Fibroblast of lung (primary cell): ENCODE measurements at places on chromosomes 2 and 18. TPM values are rescaled to one million over a fixed set of nuclear protein-coding genes. Genes with fewer than 3 reads are reported as not detected.

The INPP5D gene
- total RNA-seq = 0.33 and 0.51 TPM in 2 replicates

The POTEE gene
- total RNA-seq = not detected in 2 replicates

The RFX8 gene
- total RNA-seq = 2.6 and 12.4 TPM in 2 replicates

The FAM124B gene
- not detected in 2 replicates for total RNA-seq

The APCDD1 gene
- total RNA-seq = 4.9 and 17.3 TPM in 2 replicates

The GPAT2 gene
- total RNA-seq = 2.8 and 3.9 TPM in 2 replicates

The LRP1B gene
- under 0.01 TPM in 2 replicates for total RNA-seq

The IL36RN gene
- total RNA-seq = not detected in 2 replicates

The RUFY4 gene
- total RNA-seq = not detected in 2 replicates

- no peaks in the 10 kb centered on the region for H3K36me3 ChIP-seq
- H3K27me3 ChIP-seq = no peaks in the 10 kb centered on the region
- no peak overlapping the region for H3K27ac ChIP-seq
- no peak overlapping the region for H3K4me3 ChIP-seq
- DNase-seq = no peak
- no peaks in the 10 kb centered on the region for H3K4me1 ChIP-seq
Measured at GRCh38 chr2:98697651-98698337, 33.1 kb downstream of the MGAT4A start.

- no peaks in the 10 kb centered on the region for H3K36me3 ChIP-seq
- H3K27ac ChIP-seq = no peak overlapping the region
- H3K4me3 ChIP-seq = peak overlapping the region; percentile 28
- H3K4me1 ChIP-seq = peaks cover 3% of the 10 kb centered on the region
- DNase-seq = peak; percentile 36
- peaks cover 4% of the 10 kb centered on the region for H3K27me3 ChIP-seq
Measured at GRCh38 chr18:34158881-34159690, 65.6 kb downstream of the NOL4 start.

DNA sequence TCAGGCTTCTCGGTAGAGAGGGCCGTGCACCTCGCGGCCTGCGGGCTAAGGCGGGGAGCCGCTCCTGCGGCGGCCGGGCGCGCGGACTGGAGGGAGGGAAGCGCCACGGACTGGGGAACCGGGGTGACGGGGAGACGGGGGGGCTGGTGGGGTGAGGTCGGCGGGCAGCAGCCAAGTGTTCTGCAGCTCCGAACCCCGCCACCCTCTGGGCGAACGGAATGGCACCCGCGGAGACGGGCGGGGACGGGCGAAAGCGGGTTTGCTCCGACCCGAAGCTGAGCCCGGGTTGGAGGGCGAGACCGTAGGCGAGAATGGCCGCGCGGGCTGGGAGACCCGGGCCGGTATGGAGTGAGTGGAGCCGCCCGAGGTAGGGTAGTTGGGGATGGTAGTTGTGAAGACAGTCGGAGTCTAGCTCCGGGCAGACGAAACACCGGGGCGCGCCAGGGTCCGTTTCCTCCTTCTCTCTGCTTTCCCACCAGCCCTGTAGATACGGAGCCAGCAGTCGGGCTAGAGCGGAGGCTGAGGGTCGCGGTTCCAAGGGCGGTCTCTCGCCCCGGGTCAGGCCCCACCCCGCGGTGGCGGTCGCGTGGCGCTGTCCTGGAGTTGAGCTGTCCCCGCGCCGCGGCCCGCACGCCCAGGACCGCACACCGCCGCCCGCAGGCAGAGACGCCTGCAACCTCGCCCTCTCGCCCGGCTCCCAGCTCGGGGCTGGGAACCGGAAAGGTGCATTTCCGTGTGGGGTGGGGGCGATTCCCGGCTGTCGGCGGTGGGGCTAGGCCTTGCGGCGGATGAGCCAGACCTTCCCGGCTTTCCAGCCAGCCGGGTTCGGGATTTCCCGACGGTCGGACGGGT, 160.3 kb upstream of the SIX2 start:
- no peak for DNase-seq
- H3K36me3 ChIP-seq = no peaks in the 10 kb centered on the region
- no peak overlapping the region for H3K27ac ChIP-seq
- H3K27me3 ChIP-seq = peaks cover 36% of the 10 kb centered on the region

GRCh38 chr2:169757778-169758177, 24.1 kb downstream of the KLHL23 start:
- no peak for DNase-seq
- H3K27ac ChIP-seq = no peak overlapping the region
- no peak overlapping the region for H3K4me3 ChIP-seq
- H3K4me1 ChIP-seq = no peaks in the 10 kb centered on the region

- peaks cover 8% of the 10 kb centered on the region for H3K4me1 ChIP-seq
- no peak overlapping the region for H3K27ac ChIP-seq
- H3K4me3 ChIP-seq = peak overlapping the region; percentile 40
- no peaks in the 10 kb centered on the region for H3K36me3 ChIP-seq
Measured at GRCh38 chr2:73987109-73987947, 2.6 kb downstream of the TET3 start.

DNA sequence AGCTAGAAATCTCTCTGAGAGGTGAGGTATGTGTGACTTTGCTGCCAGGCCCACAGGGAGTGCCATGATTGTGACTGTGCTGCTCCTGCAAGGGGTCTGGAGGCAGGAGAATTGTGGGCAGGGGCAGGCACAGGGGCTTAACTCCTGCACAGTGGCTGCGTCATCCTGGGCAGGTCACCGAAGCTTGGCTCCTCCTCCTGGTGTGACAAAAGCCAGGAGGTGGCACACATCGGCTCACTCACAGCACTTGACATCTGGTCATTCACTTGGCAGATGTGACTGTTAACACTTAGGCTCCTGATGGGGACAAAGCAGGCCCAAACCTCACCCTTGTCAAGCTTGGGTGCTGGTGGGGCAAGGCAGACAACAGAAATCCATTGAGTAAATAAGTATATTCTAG, 36.4 kb upstream of the GLI2 start:
- H3K4me3 ChIP-seq = no peak overlapping the region
- peaks cover 6% of the 10 kb centered on the region for H3K4me1 ChIP-seq
- H3K27me3 ChIP-seq = no peaks in the 10 kb centered on the region
- no peaks in the 10 kb centered on the region for H3K36me3 ChIP-seq

DNA sequence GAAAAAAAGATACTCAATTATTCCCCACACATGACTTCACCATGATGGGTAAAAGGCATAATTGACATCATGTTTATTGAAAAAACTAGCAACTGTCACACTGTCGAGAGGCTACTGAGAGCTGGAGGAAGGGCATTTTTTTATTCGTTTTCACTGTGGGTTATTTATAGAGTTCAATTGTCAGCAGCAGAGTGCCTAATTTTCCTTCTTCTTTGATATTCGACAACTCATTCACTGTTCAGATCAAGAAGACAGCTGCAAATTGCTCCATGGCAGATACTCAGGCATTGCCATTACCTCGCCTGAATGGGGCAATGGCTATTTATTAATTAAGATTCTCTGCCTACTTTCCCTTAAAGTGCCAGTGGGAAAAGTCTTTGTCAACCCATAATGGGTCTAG, 197.5 kb upstream of the NRP2 start:
- H3K27me3 ChIP-seq = no peaks in the 10 kb centered on the region
- DNase-seq = no peak

GRCh38 chr2:159960414-159960813, 102.0 kb downstream of the PLA2R1 start:
- no peak overlapping the region for H3K4me3 ChIP-seq
- DNase-seq = peak; percentile 67
- no peaks in the 10 kb centered on the region for H3K4me1 ChIP-seq
- no peak overlapping the region for H3K27ac ChIP-seq

DNA sequence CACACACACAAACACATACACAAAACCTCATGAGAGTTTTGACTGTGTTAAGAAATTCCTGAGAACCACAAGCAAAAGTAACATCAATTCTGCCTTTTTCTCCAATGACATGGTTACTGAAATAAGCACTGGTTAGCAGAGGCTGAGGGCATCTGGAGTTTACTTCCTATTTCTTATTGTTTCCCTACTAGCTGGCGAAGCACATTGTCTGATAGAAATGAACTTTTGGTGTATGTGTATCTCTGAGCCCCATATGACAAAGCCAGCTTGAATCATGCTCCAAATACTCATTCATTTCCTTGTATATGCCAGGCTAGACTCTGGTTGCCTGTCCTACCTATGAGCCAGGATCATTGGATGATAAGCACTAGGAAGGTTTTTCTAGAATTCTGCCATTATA, 203.1 kb downstream of the NCKAP5 start:
- no peak overlapping the region for H3K4me3 ChIP-seq
- no peaks in the 10 kb centered on the region for H3K27me3 ChIP-seq
- peaks cover 5% of the 10 kb centered on the region for H3K4me1 ChIP-seq
- H3K36me3 ChIP-seq = no peaks in the 10 kb centered on the region

DNA sequence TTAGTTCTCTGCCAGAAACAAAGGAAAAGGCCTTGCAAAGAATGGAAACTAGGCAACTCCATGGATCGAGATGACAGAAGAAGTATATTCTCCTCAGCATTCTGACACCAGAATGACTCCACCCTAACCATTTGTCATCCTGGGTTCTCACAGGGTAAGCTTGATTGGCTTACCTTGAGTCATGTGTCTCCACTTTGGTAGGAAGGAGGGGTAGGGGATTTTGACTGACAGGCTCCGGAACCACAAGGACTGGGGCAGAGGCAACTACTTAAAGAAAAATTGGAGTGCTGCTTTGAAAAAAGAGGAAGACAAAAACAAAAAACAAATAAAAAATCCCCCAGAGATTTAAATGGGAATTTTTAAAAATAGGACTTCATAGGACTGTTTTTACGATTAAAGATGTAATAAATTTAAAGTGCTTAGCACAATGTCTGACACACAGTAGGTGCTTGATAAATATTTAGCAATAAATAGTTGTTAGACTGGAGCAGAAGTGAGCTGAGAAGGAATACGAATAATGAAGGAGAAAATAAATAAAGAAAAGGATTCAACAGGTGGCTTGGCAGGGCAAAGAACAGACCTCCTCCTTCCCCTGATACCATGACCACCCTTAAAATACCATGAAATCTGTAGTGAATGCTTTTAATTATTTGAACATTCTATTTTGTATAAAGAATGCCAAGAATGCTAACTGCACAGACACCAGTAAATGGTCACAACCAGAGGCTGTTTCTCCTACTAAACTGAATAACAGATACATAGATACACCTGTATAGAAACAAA, 230.2 kb downstream of the CDCA7 start:
- H3K27ac ChIP-seq = no peak overlapping the region
- no peaks in the 10 kb centered on the region for H3K4me1 ChIP-seq
- peaks cover 4% of the 10 kb centered on the region for H3K27me3 ChIP-seq
- H3K36me3 ChIP-seq = no peaks in the 10 kb centered on the region
- DNase-seq = no peak

DNA sequence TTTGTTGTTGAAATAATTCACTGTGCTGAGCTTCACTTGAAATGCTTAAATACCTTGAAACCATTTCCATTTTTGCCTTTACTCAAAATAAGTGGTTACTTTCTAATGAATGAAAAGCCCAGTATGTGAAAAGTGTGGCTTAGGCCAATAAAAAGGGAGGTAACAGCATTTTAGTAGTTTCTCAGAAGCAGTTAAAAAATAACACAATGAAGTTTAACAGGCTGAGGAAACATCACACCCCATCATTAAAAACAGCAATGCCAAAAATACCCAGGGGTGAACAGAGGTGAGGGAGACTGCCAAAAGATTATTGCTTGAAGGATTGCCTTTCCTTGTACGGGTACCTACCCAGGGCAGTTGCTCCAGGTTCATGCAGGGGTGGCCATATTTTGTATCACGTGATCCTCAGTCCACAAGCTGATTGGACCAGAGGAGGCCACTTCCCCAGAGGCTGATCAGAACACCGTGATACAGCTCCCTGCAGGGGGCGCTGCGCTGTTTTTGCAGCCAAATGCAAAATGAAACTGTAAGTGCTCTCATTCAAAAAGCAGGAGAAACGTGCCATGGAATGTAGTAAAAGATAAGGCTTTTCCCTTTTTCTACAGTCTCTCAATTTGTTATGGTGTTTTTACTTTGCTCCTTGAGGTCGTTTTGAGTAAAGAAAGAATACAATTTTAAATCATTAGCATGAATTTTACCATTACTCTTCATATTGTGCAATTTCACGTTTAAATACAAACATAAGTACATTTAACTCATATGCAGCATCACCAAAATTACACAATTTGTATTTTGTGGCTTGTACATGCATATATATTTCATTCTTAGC, 70.2 kb upstream of the SH3BP4 start:
- H3K36me3 ChIP-seq = no peaks in the 10 kb centered on the region
- H3K27ac ChIP-seq = peak overlapping the region; percentile 70
- H3K27me3 ChIP-seq = no peaks in the 10 kb centered on the region

- no peaks in the 10 kb centered on the region for H3K4me1 ChIP-seq
- no peaks in the 10 kb centered on the region for H3K27me3 ChIP-seq
- H3K36me3 ChIP-seq = no peaks in the 10 kb centered on the region
- no peak overlapping the region for H3K4me3 ChIP-seq
Measured at GRCh38 chr18:21851327-21851961, 110.9 kb downstream of the MIB1 start.

GRCh38 chr2:52703004-52703403, 1064.6 kb upstream of the CHAC2 start:
- no peaks in the 10 kb centered on the region for H3K36me3 ChIP-seq
- no peak overlapping the region for H3K27ac ChIP-seq
- H3K27me3 ChIP-seq = no peaks in the 10 kb centered on the region
- no peak for DNase-seq
- H3K4me1 ChIP-seq = no peaks in the 10 kb centered on the region

GRCh38 chr18:73758446-73758845, 389.2 kb downstream of the FBXO15 start:
- no peaks in the 10 kb centered on the region for H3K36me3 ChIP-seq
- H3K27me3 ChIP-seq = no peaks in the 10 kb centered on the region
- H3K4me3 ChIP-seq = no peak overlapping the region
- no peak for DNase-seq
- no peak overlapping the region for H3K27ac ChIP-seq

DNA sequence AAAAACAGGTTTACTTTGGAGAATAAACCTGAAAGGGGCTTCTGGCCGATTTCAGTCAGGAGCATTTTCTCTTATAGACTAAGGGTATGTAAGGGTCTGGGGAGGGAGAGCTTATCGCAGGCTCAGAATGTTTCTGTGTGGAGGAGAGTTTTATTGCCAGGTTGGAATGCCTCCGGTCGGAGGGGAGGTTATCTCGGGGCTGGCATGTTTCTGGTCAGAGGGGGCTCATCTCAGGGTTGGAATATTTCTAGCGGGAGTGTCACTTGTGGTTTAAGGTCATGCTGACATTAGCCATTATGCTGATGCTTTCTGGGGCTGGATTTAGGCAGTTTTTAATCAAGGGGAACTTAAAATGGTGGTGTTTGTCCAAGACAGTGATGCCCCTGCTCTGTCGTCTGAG, 333.6 kb downstream of the METTL4 start:
- H3K36me3 ChIP-seq = no peaks in the 10 kb centered on the region
- no peak overlapping the region for H3K27ac ChIP-seq
- no peaks in the 10 kb centered on the region for H3K27me3 ChIP-seq
- no peak overlapping the region for H3K4me3 ChIP-seq
- H3K4me1 ChIP-seq = peaks cover 8% of the 10 kb centered on the region
- DNase-seq = no peak
